ENCODE measurements at places on chromosomes 6 and 20. TPM values are rescaled to one million over a fixed set of nuclear protein-coding genes. Genes with fewer than 3 reads are reported as not detected.

PLEKHG1 gene
- total RNA-seq = 58.7 TPM

FAM83C gene
- total RNA-seq = not detected

CST2 gene
- total RNA-seq = not detected

SAMHD1 gene
- total RNA-seq = 94.1 TPM

GPX5 gene
- total RNA-seq = not detected

NFATC2 gene
- total RNA-seq = 10.5 TPM

GRCh38 chr6:13776602-13777001, 37.8 kb downstream of the MCUR1 start:
- H3K4me3 ChIP-seq = no peak overlapping the region
- no peaks in the 10 kb centered on the region for H3K4me1 ChIP-seq
- no peak for DNase-seq
- no peak overlapping the region for H3K27ac ChIP-seq
- no peaks in the 10 kb centered on the region for H3K36me3 ChIP-seq

DNA sequence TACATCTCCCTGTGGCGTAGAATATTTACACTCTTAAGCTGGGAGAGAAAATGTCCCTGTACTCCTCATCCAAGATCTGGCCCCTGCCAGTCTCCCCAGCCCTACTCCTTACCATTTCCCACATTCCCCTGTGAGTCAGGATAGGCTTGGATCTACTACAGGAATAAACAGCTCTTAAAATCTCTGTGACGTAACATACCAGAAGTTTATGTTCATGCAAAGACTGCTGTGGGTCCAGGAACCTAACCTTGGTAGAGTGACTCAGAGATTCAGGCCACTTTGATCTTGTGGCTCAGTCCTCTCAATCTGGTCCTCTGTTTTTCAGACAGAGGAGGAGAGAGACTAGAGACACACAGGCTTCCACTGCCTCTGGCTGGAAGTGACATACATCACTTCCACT, 38.5 kb upstream of the GPR6 start:
- no peak for DNase-seq
- no peaks in the 10 kb centered on the region for H3K27me3 ChIP-seq
- no peak overlapping the region for H3K4me3 ChIP-seq
- no peaks in the 10 kb centered on the region for H3K4me1 ChIP-seq

GRCh38 chr6:43779852-43780236, 9.8 kb downstream of the VEGFA start:
- H3K4me1 ChIP-seq = peaks cover 39% of the 10 kb centered on the region
- H3K27ac ChIP-seq = peak overlapping the region; percentile 48
- H3K4me3 ChIP-seq = no peak overlapping the region
- H3K27me3 ChIP-seq = no peaks in the 10 kb centered on the region
- DNase-seq = peak; percentile 60

- DNase-seq = no peak
- no peaks in the 10 kb centered on the region for H3K27me3 ChIP-seq
- H3K27ac ChIP-seq = no peak overlapping the region
- no peaks in the 10 kb centered on the region for H3K4me1 ChIP-seq
These were observed 4.0 kb downstream of the SOD2 start for GRCh38 chr6:159689001-159689400.

- H3K4me3 ChIP-seq = peak overlapping the region; percentile 74
- DNase-seq = no peak
- no peak overlapping the region for H3K27ac ChIP-seq
- H3K36me3 ChIP-seq = no peaks in the 10 kb centered on the region
These were observed 1.4 kb downstream of the SENP6 start for GRCh38 chr6:75603106-75603420.

- H3K36me3 ChIP-seq = no peaks in the 10 kb centered on the region
- H3K4me3 ChIP-seq = no peak overlapping the region
- H3K4me1 ChIP-seq = no peaks in the 10 kb centered on the region
These were observed 630.7 kb upstream of the MMS22L start for GRCh38 chr6:97913721-97914120.

GRCh38 chr6:45377043-45377553, 636 bp downstream of the SUPT3H start:
- no peaks in the 10 kb centered on the region for H3K27me3 ChIP-seq
- H3K4me1 ChIP-seq = peaks cover 3% of the 10 kb centered on the region
- no peaks in the 10 kb centered on the region for H3K36me3 ChIP-seq
- no peak for DNase-seq
- H3K27ac ChIP-seq = peak overlapping the region; percentile 94

GRCh38 chr20:19244291-19244690, 31.8 kb downstream of the SLC24A3 start:
- no peak for DNase-seq
- H3K36me3 ChIP-seq = no peaks in the 10 kb centered on the region
- no peak overlapping the region for H3K4me3 ChIP-seq
- H3K27ac ChIP-seq = no peak overlapping the region

GRCh38 chr6:139577763-139578604, 203.5 kb upstream of the CITED2 start:
- H3K36me3 ChIP-seq = no peaks in the 10 kb centered on the region
- peaks cover 11% of the 10 kb centered on the region for H3K4me1 ChIP-seq
- peak; percentile 67 for DNase-seq

- DNase-seq = no peak
- no peak overlapping the region for H3K4me3 ChIP-seq
- no peaks in the 10 kb centered on the region for H3K27me3 ChIP-seq
- no peaks in the 10 kb centered on the region for H3K4me1 ChIP-seq
- peaks cover 10% of the 10 kb centered on the region for H3K36me3 ChIP-seq
- no peak overlapping the region for H3K27ac ChIP-seq
These were observed 37.1 kb downstream of the QRSL1 start for GRCh38 chr6:106666282-106667021.

- no peaks in the 10 kb centered on the region for H3K36me3 ChIP-seq
- H3K27me3 ChIP-seq = no peaks in the 10 kb centered on the region
- H3K4me1 ChIP-seq = no peaks in the 10 kb centered on the region
- no peak overlapping the region for H3K27ac ChIP-seq
- H3K4me3 ChIP-seq = no peak overlapping the region
These were observed 195.2 kb downstream of the LY86 start for GRCh38 chr6:6783721-6784120.

DNA sequence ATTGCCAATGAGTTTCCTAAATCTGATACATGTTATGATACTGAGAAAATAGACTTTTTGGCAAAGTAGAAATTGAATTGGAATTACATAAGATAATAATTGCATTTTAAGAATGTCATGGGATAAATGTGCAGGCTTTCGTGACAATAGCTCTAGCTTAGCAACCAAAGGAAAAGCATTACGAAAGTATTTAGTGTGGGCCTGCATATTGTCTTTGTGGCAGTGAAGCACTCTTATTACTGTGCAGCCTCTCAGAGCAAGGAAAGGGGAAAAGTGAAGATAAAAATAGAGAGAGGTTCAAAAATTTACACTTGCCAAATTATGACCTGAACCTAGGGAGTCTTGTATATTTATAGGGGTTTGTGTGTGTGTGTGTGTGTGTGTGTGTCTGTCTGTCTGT, 12.6 kb upstream of the DEFB113 start:
- no peaks in the 10 kb centered on the region for H3K27me3 ChIP-seq
- no peak for DNase-seq
- no peaks in the 10 kb centered on the region for H3K36me3 ChIP-seq
- no peak overlapping the region for H3K27ac ChIP-seq
- no peak overlapping the region for H3K4me3 ChIP-seq

DNA sequence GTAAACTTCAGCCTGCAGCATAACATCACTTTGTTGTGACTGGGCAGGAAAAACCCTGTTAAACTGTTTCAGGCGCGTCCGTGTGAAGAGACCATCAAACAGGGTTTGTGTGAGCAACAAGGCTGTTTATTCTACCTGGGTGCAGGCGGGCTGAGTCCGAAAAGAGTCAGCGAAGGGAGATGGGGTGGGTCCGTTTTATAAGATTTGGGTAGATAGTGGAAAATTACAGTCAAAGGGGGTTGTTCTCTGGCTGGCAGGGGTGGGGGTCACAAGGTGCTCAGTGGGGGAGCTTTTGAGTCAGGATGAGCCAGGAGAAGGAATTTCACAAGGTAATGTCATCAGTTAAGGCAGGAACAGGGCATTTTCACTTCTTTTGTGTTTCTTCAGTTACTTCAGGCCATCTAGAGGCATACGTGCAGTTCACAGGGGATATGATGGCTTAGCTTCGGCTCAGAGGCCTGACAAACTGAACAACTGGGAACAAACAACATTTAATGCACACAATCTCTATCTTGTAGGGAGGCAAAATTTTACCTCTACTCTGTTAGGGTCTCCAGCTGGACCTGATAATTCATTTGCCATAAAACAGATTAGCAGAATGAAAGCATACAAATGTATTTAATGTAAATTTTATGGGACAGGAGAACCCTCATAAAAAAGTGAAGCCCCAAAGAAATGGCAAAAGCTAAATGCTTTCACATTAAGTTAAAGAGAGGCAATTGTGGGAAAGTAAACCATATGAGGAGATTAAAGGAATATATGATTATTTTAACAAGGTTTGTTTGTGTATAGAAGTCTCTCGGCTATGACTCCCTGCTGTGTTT, 58.3 kb upstream of the HFE start:
- peaks cover 20% of the 10 kb centered on the region for H3K4me1 ChIP-seq
- H3K27ac ChIP-seq = no peak overlapping the region
- H3K27me3 ChIP-seq = no peaks in the 10 kb centered on the region

GRCh38 chr6:138421089-138421488, 17.1 kb downstream of the HEBP2 start:
- no peak overlapping the region for H3K4me3 ChIP-seq
- no peak overlapping the region for H3K27ac ChIP-seq
- no peaks in the 10 kb centered on the region for H3K27me3 ChIP-seq
- DNase-seq = no peak
- H3K36me3 ChIP-seq = no peaks in the 10 kb centered on the region
- H3K4me1 ChIP-seq = peaks cover 3% of the 10 kb centered on the region

- no peaks in the 10 kb centered on the region for H3K36me3 ChIP-seq
- no peaks in the 10 kb centered on the region for H3K4me1 ChIP-seq
- DNase-seq = no peak
These were observed 76.2 kb downstream of the LYRM2 start for GRCh38 chr6:89562093-89562973.

- H3K27ac ChIP-seq = no peak overlapping the region
- no peaks in the 10 kb centered on the region for H3K4me1 ChIP-seq
- no peaks in the 10 kb centered on the region for H3K36me3 ChIP-seq
- no peak for DNase-seq
These were observed 5.7 kb downstream of the ARHGAP40 start for GRCh38 chr20:38607351-38607750.

- H3K4me1 ChIP-seq = peaks cover 4% of the 10 kb centered on the region
- no peaks in the 10 kb centered on the region for H3K27me3 ChIP-seq
- H3K36me3 ChIP-seq = peaks cover 2% of the 10 kb centered on the region
- H3K27ac ChIP-seq = peak overlapping the region; percentile 29
These were observed 52.1 kb downstream of the HNF4A start for GRCh38 chr20:44407402-44408184.

- DNase-seq = no peak
- H3K27ac ChIP-seq = no peak overlapping the region
- no peaks in the 10 kb centered on the region for H3K27me3 ChIP-seq
- no peaks in the 10 kb centered on the region for H3K36me3 ChIP-seq
These were observed 84.7 kb downstream of the RNF182 start for GRCh38 chr6:14009431-14009830.

GRCh38 chr6:106510090-106510970, 119.0 kb downstream of the RTN4IP1 start:
- H3K27ac ChIP-seq = no peak overlapping the region
- no peaks in the 10 kb centered on the region for H3K36me3 ChIP-seq
- peak overlapping the region; percentile 78 for H3K4me3 ChIP-seq
- peaks cover 20% of the 10 kb centered on the region for H3K27me3 ChIP-seq
- peak; percentile 76 for DNase-seq
- no peaks in the 10 kb centered on the region for H3K4me1 ChIP-seq

- no peaks in the 10 kb centered on the region for H3K36me3 ChIP-seq
- DNase-seq = peak; percentile 69
- H3K27me3 ChIP-seq = no peaks in the 10 kb centered on the region
- H3K4me1 ChIP-seq = no peaks in the 10 kb centered on the region
- no peak overlapping the region for H3K27ac ChIP-seq
- H3K4me3 ChIP-seq = no peak overlapping the region
These were observed 32.4 kb upstream of the FAM184A start for GRCh38 chr6:119110601-119111548.

GRCh38 chr6:38750968-38751615, 36.0 kb downstream of the DNAH8 start:
- no peaks in the 10 kb centered on the region for H3K27me3 ChIP-seq
- DNase-seq = no peak
- no peaks in the 10 kb centered on the region for H3K36me3 ChIP-seq
- no peaks in the 10 kb centered on the region for H3K4me1 ChIP-seq
- no peak overlapping the region for H3K27ac ChIP-seq
- H3K4me3 ChIP-seq = no peak overlapping the region

- no peak for DNase-seq
- H3K27me3 ChIP-seq = peaks cover 4% of the 10 kb centered on the region
- H3K36me3 ChIP-seq = no peaks in the 10 kb centered on the region
- H3K4me3 ChIP-seq = no peak overlapping the region
- H3K4me1 ChIP-seq = no peaks in the 10 kb centered on the region
- H3K27ac ChIP-seq = no peak overlapping the region
These were observed 16.0 kb downstream of the LINC00237 start for GRCh38 chr20:21090111-21090618.

GRCh38 chr6:37724530-37725220, 27.0 kb upstream of the MDGA1 start:
- no peaks in the 10 kb centered on the region for H3K27me3 ChIP-seq
- no peaks in the 10 kb centered on the region for H3K36me3 ChIP-seq
- H3K4me1 ChIP-seq = peaks cover 10% of the 10 kb centered on the region

- H3K27ac ChIP-seq = peak overlapping the region; percentile 57
- no peak for DNase-seq
- no peaks in the 10 kb centered on the region for H3K27me3 ChIP-seq
- no peaks in the 10 kb centered on the region for H3K4me1 ChIP-seq
- H3K36me3 ChIP-seq = no peaks in the 10 kb centered on the region
These were observed 81.2 kb downstream of the PLCB1 start for GRCh38 chr20:8213270-8213669.

GRCh38 chr20:2914160-2914559, 40.9 kb downstream of the PTPRA start:
- H3K27ac ChIP-seq = no peak overlapping the region
- no peak for DNase-seq
- no peak overlapping the region for H3K4me3 ChIP-seq
- no peaks in the 10 kb centered on the region for H3K4me1 ChIP-seq
- no peaks in the 10 kb centered on the region for H3K36me3 ChIP-seq

GRCh38 chr6:48774276-48774675, 663.3 kb upstream of the PTCHD4 start:
- no peak overlapping the region for H3K4me3 ChIP-seq
- H3K27ac ChIP-seq = no peak overlapping the region
- no peaks in the 10 kb centered on the region for H3K36me3 ChIP-seq
- no peak for DNase-seq
- no peaks in the 10 kb centered on the region for H3K4me1 ChIP-seq
